Neural progenitor cell (in vitro differentiated cells): ENCODE measurements at places on chromosomes 3 and 15. TPM values are rescaled to one million over a fixed set of nuclear protein-coding genes. Genes with fewer than 3 reads are reported as not detected.

- no peak overlapping the region for H3K27ac ChIP-seq
- DNase-seq, result no peak
- no peaks in the 10 kb centered on the region for H3K4me1 ChIP-seq
- no peak overlapping the region for H3K4me3 ChIP-seq
Measured at GRCh38 chr15:84781495-84781894, 33.1 kb downstream of the ZNF592 start.

DNA sequence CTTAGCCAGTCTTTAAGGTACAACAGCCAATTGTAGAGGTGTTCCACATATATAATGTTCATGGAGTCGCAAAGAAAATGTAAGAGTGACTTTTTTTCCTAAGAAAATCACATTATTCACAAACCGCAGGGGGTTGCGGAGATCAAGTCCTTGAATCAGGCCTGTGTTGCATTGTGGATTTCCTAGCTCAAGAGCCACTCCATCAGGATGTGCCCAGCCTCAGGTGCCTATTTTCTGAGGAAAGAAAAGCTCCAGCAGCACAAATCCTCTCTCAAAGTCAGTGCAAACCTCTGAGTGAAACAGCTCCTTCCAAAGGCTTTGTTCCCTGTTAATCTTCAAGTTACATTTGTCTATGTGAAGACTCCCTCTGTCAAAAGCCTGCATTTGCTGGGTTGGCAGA is 349.4 kb downstream of the CLSTN2 start:
- H3K4me3 ChIP-seq, result no peak overlapping the region
- H3K4me1 ChIP-seq, result peaks cover 18% of the 10 kb centered on the region
- no peaks in the 10 kb centered on the region for H3K27me3 ChIP-seq
- no peak overlapping the region for H3K27ac ChIP-seq

GRCh38 chr15:30963681-30964080 is 27.7 kb downstream of the MTMR10 start:
- H3K36me3 ChIP-seq, result no peaks in the 10 kb centered on the region
- no peak for DNase-seq
- H3K4me3 ChIP-seq, result no peak overlapping the region
- no peak overlapping the region for H3K27ac ChIP-seq
- no peaks in the 10 kb centered on the region for H3K4me1 ChIP-seq
- H3K27me3 ChIP-seq, result no peaks in the 10 kb centered on the region

DNA sequence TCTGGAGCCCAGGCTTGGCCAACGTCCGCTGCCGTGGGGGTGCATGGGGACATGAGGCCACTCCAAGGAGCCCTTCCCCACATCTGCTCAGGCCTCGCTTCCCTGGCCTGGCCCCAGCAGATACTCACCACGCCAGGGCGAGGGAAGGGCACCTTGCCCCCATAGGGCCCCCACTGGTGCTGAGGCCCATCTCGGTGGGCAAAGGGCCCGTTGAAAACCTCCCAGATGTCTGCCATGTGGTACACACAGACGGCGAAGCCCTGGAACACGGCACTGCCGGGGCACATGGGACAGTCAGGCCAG is 4.7 kb downstream of the SEMA3G start:
- no peak overlapping the region for H3K27ac ChIP-seq
- no peaks in the 10 kb centered on the region for H3K27me3 ChIP-seq
- H3K36me3 ChIP-seq, result no peaks in the 10 kb centered on the region
- no peak for DNase-seq

DNA sequence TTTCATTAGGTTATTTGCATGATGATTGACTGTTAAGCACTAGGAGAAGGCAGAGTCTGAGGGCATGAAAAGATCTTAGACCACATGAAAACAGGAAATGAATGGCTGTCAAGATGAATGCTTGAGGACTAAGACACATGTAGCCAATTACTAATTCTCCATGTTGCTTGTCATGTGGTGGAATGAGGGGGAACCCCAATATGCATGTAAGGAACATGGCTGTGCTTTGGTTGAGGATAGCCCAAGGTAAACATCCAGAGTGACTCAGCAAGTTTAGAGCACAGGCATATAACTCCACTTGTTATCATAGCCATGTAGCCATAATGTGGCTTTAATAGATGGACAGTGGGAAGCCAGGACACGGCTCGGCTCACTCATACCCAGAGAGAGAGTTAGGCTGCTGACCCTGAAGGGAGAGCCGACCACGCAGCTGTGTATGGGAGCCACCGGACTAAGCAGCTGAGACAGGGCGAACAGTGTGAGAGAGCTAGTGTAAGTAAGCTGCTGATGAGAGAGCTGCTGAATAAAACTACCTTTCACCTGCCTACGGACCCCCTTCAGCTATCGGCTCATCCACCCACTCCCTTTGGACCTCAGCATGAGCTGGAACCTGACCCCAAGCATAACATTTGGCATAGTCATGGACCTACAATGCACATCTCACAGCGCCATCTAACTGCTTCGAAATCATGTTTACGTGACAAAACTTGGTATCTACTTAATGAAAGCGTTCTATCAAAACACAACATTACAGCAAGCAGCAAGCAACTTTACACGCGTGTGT is 37.6 kb downstream of the ANO10 start:
- H3K4me1 ChIP-seq, result peaks cover 13% of the 10 kb centered on the region
- H3K36me3 ChIP-seq, result no peaks in the 10 kb centered on the region
- no peak overlapping the region for H3K27ac ChIP-seq

DNA sequence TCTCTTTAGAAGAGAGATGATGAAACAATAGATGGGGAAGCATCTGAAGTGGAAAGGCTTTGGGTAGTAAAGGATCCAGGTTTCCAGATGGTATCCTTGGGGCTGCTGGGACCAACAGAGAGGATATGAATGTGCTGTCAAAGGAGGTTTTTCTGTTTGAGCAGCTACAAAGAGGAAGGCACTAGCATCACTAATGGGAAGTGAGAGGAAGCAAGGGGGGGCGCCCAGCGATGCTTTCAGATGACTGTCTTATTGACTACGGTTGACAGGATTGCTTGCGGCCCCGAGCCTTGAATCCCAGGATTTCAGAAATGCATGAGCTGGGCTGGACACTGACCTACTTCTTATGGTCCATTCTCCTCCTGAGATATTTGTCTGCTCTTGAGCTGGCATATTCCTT is 103.8 kb upstream of the GALNT15 start:
- DNase-seq, result no peak
- no peak overlapping the region for H3K27ac ChIP-seq
- H3K36me3 ChIP-seq, result no peaks in the 10 kb centered on the region
- H3K4me3 ChIP-seq, result no peak overlapping the region
- H3K4me1 ChIP-seq, result no peaks in the 10 kb centered on the region
- H3K27me3 ChIP-seq, result no peaks in the 10 kb centered on the region

DNA sequence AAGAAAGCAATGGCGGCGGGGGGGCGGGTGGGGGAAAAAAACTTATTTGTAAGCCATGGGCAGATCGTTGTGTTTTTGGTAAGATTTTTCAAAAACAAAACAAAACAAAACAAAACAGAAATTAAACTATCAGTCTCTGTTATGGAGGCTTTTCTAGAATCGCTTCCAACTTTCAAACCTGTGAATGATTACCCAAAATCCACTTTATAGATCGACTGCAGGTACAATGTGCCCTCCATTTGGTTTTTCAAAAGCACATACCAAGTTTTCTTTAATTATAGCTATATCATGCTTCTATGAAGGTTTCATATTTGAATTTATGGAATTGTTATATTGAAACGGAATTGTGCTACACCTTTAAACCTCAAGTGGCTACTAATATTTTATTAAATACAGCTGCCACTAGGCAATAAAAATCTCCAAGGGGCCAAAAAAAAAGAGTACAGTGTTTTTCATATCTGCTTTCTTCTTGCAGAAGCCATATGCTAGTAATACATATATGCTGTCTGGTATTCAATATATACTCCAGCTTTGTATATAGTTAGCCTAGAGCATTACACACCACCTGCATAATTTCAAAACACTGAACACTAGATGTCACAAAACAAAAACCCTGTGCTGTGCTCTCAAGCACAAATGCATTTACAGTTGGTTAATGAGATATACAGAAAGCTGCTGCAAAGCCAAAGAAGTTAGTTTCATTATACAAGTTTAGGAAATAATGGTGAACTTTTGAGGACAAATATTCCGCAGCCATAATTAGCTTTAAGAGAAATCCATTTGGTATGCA is 683.8 kb upstream of the NR2F2 start:
- H3K27me3 ChIP-seq, result no peaks in the 10 kb centered on the region
- H3K27ac ChIP-seq, result no peak overlapping the region
- no peak for DNase-seq
- H3K4me3 ChIP-seq, result no peak overlapping the region
- no peaks in the 10 kb centered on the region for H3K4me1 ChIP-seq

The SLC30A4 gene
- 0.02 and 0.19 TPM in 2 replicates for total RNA-seq

The SLC12A1 gene
- 0.19 TPM in 1 of 2 replicates, not detected in the other for total RNA-seq

- H3K4me3 ChIP-seq, result no peak overlapping the region
- H3K27ac ChIP-seq, result no peak overlapping the region
- no peak for DNase-seq
- peaks cover 16% of the 10 kb centered on the region for H3K36me3 ChIP-seq
- no peaks in the 10 kb centered on the region for H3K4me1 ChIP-seq
Measured at GRCh38 chr3:170278627-170279026, 56.4 kb downstream of the PRKCI start.
